ENCODE measurements at places on chromosomes 11 and 22.

DNA sequence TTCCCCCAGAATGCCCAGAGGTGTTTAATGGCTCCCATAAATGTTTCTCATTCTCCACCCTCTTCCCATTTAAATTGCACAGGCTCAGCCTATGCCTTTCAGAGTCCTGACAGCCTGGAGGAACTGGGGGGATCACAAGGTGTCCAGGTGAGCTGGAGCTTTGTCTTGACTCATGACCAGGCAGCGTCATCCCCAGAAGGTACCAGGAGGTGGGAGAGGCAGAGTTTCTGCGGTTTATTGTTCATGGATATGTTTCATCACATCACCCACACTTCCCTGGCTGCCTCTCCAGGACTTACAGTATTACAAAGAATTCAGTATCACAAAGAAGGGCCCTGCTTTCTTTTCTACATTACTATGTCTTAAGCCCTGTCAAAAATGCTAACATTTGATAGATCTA is 103.2 kb upstream of the GALNT18 start:
- DNase-seq, result no peak
- no peaks in the 10 kb centered on the region for H3K36me3 ChIP-seq
- H3K4me3 ChIP-seq, result no peak overlapping the region
- H3K27me3 ChIP-seq, result no peaks in the 10 kb centered on the region
- no peak overlapping the region for H3K27ac ChIP-seq

GRCh38 chr22:39493759-39494158 is 8.3 kb upstream of the MIEF1 start:
- no peaks in the 10 kb centered on the region for H3K27me3 ChIP-seq
- no peak overlapping the region for H3K4me3 ChIP-seq
- H3K4me1 ChIP-seq, result peaks cover 58% of the 10 kb centered on the region
- H3K27ac ChIP-seq, result peak overlapping the region; percentile 31
- peak; percentile 5 for DNase-seq

DNA sequence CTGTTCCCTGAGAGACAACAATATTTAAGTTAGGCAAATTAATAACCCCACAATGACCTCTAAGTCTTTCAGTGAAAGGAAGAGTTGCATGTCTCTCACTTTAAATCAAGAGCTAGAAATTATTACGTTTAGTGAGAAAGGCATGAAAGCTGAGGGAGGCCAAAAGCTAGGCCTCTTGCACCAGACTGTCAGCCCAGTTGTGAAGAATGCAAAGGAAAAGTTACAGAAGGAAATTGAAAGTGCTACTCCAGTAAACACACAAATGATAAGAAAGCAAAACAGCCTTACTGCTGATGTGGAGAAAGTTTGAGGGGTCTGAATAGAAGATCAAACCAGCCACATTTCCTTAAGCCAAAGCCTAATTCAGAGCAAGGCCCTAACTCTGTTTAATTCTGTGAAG is 45.0 kb downstream of the BBOX1 start:
- no peak for DNase-seq
- H3K27me3 ChIP-seq, result no peaks in the 10 kb centered on the region
- no peaks in the 10 kb centered on the region for H3K4me1 ChIP-seq
- H3K27ac ChIP-seq, result no peak overlapping the region

DNA sequence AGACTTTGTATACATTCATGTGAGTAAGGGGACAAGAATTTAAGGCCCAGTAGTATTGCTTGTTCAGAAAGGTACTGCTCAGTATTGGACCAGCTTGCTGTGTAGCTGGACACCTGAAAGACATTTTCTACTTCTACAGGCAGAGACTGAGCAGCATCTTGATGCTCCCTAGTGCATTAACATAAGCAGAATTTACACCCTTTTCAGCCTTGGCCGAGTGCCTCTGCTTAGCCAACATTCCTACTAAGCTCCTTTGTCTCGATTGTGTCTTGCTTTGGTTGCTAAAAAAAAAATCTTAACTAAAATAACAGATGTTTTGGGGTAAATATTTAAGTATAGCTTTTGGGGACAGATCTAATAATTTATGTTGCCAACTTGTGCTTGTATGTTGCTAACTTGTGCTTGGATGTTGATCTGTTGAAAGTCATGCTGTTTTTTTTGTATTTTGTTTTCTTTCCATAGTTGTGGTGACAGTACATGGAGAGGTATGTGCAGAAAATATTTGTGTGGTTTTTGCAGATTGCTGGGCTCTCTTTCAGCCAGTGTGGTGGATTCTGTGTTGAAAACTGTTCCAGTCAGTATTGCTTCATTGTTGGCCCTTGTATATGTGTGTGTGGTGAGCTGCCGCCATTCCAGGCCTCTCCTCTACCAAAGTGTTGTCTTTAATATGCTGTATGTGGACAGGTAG is 3.7 kb downstream of the PTS start:
- peaks cover 11% of the 10 kb centered on the region for H3K4me1 ChIP-seq
- no peak overlapping the region for H3K27ac ChIP-seq
- H3K36me3 ChIP-seq, result peaks cover 56% of the 10 kb centered on the region
- no peak overlapping the region for H3K4me3 ChIP-seq
- DNase-seq, result no peak
